Heart left ventricle (tissue), 16 donors: ENCODE measurements at places on chromosomes 2 and 18. TPM values are rescaled to one million over a fixed set of nuclear protein-coding genes. Genes with fewer than 3 reads are reported as not detected.

DNA sequence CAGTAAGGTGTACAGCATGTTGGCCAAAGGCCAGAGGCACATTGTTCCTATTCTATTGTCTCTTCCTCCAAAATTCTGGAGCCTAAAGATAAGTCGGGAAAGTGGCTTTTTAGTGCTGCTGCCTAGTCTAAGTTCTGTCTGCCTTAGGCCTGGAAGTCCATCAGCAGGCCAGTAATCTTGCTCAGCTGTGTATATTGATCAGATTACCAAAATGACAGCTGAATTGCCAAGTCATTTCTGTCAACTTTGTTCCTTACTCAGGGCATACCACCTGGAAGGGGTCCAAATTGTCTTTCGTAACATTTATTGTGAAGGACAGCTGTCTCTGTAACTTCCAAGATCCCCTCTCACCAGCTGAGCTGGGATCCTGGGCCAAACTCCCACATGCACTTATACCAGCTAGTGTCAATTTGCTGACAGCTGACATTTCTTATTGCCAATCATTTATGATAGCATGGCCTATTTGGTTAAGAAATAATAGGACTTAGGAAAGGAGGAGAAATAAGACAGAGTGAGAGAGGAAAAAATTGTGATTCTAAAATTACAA is 116.8 kb upstream of the FSHR start:
- no peak for DNase-seq

DNA sequence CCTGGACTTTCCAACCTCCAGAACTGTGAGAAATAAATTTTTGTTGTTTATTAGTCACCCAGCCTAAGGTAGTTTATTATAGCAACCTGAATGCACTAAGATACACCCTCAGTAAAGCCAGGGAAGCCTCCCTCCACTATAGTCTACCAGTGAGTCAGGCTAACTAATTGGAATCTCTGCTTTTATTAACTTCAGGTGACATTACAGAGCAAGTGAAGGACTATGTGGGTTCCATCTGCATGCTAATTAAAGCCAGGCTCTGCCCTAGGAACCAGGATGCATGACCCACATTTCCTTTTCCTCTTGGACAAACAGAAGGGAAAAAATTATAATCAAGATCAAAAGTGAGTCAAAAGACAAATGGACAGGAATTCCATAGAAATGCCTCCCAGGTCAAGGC is 56.1 kb downstream of the ZC3H8 start:
- no peak for DNase-seq

DNA sequence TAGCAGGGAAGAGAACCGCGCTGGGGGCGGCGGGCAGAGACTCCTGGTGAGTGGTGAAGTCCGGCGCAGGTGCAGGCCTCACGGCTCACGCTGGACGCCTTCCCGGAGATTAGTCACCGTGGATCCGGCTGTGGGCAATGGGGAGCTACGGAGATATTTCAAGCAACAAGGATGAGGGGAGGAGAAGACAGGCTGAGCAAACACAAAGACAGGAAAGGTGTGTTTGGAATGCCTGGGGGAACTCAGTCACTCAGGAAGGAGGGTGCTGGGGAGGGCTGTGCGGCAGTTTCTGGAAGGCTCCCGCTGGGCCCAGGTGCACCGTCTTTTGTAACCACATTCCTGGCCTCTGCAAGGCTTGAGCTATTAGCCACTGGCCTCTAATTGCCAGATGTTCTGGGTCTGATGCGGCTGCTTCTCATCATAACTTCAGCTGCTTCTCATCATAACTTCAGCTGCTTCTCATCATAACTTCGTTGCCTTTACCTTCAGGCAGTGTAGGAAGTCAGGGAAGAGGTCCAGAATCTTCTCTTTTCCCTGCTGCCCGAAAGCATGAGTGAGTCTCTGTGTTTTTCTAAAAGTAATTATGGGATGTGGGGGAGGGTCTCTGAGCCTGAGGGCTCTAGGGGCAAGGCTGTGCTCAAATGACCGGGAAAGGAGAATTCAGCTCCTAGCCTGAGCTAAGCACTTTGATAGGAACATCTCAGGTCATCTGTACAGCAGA is 118.9 kb downstream of the PXDN start:
- no peak for DNase-seq

- no peak for DNase-seq
Observed at GRCh38 chr2:182542501-182543258, 115.8 kb upstream of the PDE1A start.

Gene FAM161A
- 0.84 TPM for polyA plus RNA-seq

GRCh38 chr2:221596192-221596591 is 24.1 kb upstream of the EPHA4 start:
- DNase-seq = no peak

- DNase-seq = no peak
Observed at GRCh38 chr2:16466133-16466820, 199.4 kb downstream of the CYRIA start.

DNA sequence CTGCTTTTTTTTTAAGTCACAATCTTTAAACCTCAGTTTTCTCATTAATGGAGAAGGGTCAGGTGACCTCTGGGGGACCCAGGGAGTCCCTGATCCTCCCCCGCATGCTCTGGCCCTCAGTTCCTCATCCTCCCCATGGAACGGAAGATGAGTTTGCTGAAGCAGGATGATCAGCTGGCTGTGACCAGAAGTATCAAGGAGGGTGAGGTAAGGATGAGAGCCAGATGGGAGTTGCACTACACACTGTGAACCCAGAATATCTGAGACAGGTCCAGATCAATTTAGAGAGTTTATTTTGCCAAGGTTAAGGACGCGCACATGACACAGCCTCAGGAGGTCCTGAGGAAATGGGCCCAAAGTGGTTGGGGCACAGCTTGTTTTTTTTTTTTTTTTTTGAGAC is 3.8 kb downstream of the CATIP start:
- DNase-seq = peak; percentile 46

Gene ASPRV1
- 0.50 TPM for polyA plus RNA-seq

- DNase-seq = no peak
Observed at GRCh38 chr18:48820483-48821250, 130.1 kb downstream of the SMAD7 start.

- DNase-seq = no peak
Observed at GRCh38 chr2:138621139-138621538, 119.6 kb downstream of the SPOPL start.

Gene ALPI
- not detected for polyA plus RNA-seq

Gene CDH2
- polyA plus RNA-seq = 169 TPM
